ENCODE measurements at places on chromosomes 7 and 10. TPM values are rescaled to one million over a fixed set of nuclear protein-coding genes. Genes with fewer than 3 reads are reported as not detected.

- H3K4me1 ChIP-seq = no peaks in the 10 kb centered on the region
- H3K27ac ChIP-seq = no peak overlapping the region
- no peaks in the 10 kb centered on the region for H3K36me3 ChIP-seq
Measured at GRCh38 chr7:105638902-105639495, 57.7 kb upstream of the EFCAB10 start.

GRCh38 chr7:93651603-93652159 lies 77.2 kb upstream of the CALCR start:
- no peak for DNase-seq
- no peaks in the 10 kb centered on the region for H3K27me3 ChIP-seq
- H3K4me1 ChIP-seq = no peaks in the 10 kb centered on the region
- H3K27ac ChIP-seq = no peak overlapping the region
- no peaks in the 10 kb centered on the region for H3K36me3 ChIP-seq

- no peak overlapping the region for H3K27ac ChIP-seq
- no peaks in the 10 kb centered on the region for H3K36me3 ChIP-seq
- H3K27me3 ChIP-seq = no peaks in the 10 kb centered on the region
- H3K4me1 ChIP-seq = no peaks in the 10 kb centered on the region
Measured at GRCh38 chr10:32795598-32796183, 162.3 kb downstream of the ITGB1 start.

The KEL gene
- total RNA-seq = not detected

- no peak for DNase-seq
- no peaks in the 10 kb centered on the region for H3K4me1 ChIP-seq
- H3K27ac ChIP-seq = no peak overlapping the region
- H3K36me3 ChIP-seq = no peaks in the 10 kb centered on the region
- H3K27me3 ChIP-seq = no peaks in the 10 kb centered on the region
Measured at GRCh38 chr10:109696462-109696861, 226.8 kb downstream of the XPNPEP1 start.

DNA sequence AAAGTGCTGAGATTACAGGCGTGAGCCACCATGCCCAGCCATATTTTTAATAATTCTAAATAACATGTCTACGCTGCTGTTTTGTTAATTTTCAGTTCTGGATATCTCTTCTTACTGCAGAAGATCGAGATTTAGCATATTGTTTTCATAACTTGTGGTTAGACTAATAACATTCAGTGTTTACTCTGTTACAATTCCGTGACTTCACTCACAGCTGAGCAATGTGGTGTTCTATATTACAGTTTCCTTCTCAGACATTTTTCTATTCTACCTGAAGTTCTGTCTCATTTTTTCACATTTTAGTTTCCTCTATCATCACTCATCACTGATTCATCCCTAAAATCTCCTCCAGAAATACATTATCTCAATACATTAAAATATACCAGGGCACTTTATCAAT lies 10.9 kb downstream of the RNF32 start:
- no peaks in the 10 kb centered on the region for H3K4me1 ChIP-seq
- no peaks in the 10 kb centered on the region for H3K27me3 ChIP-seq
- no peaks in the 10 kb centered on the region for H3K36me3 ChIP-seq
- H3K27ac ChIP-seq = no peak overlapping the region
- no peak for DNase-seq

GRCh38 chr7:105452085-105452484 lies 63.4 kb upstream of the SRPK2 start:
- no peak overlapping the region for H3K4me3 ChIP-seq
- H3K36me3 ChIP-seq = no peaks in the 10 kb centered on the region
- no peak overlapping the region for H3K27ac ChIP-seq
- no peak for DNase-seq

DNA sequence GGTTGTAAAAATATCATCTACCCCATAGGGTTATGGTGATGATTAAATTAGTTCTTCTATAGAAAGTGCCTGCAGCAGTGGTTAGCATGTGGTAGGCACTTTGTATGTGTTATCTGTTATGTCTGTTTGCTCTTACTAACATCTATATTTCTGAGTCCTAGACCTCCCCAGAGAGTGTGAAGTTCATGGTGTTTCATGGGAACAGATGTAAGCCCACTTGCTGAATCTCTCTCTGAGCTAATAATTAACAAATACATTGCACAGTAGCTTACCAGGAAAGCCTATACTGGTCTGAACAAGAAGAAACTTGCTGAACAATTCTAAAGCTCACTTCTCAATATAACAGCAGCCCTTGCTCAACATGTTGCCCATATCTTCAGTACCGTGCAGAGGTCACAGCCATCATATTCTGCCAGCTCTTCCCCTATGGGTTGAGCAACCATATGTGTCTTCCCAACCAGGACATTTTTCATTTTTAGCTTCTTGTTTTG lies 100.1 kb downstream of the NPSR1 start:
- no peaks in the 10 kb centered on the region for H3K36me3 ChIP-seq
- no peak overlapping the region for H3K27ac ChIP-seq
- no peak for DNase-seq
- H3K4me1 ChIP-seq = no peaks in the 10 kb centered on the region
- H3K4me3 ChIP-seq = no peak overlapping the region

The FRA10AC1 gene
- total RNA-seq = 12.6 TPM

DNA sequence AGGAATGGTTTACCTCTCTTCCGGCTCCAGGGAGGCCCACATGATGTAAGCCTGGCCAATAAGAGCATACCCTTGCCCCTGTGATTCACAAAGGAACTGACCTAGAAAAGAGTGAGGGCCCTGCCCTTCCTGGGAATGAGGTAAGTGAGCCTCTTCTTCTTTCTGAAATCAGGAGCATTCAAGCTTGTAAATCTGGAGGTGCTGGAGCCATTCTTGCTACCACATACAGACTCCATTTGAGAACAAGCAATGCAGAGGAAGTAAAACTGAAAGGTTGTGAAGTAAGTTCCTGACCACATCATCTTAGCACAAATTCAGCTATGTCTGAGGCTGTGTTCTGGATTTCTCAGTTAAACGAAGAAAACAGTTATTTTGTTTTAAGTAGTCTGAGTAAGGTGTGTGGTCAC lies 132.2 kb downstream of the CD36 start:
- no peak overlapping the region for H3K4me3 ChIP-seq
- no peaks in the 10 kb centered on the region for H3K27me3 ChIP-seq
- no peaks in the 10 kb centered on the region for H3K36me3 ChIP-seq

The AKAP9 gene
- total RNA-seq = 78.9 TPM

DNA sequence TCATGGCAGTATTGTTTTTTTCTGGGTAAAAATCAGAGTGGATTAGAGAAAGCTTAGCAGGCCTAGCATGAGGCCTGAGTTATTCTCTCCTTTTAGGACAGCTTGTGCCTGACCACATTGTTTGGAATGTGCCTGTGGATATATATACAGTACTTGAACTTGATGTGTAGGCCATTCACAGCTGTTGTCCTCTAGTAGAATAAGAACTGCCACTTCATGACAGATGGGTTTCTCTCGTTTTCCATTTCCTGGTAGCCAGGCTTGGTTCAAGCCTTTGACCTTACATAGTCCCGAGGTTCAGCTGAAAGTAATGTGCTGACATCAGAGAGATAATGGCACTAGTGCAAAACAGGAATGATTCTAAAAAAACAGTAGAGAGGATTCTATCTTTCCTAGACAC lies 473.9 kb downstream of the AUTS2 start:
- H3K27me3 ChIP-seq = no peaks in the 10 kb centered on the region
- no peak overlapping the region for H3K4me3 ChIP-seq
- H3K27ac ChIP-seq = peak overlapping the region; percentile 10
- H3K4me1 ChIP-seq = peaks cover 14% of the 10 kb centered on the region
- no peaks in the 10 kb centered on the region for H3K36me3 ChIP-seq

The NKX6-2 gene
- not detected for total RNA-seq

- H3K36me3 ChIP-seq = no peaks in the 10 kb centered on the region
- peaks cover 33% of the 10 kb centered on the region for H3K27me3 ChIP-seq
- H3K4me1 ChIP-seq = peaks cover 14% of the 10 kb centered on the region
- no peak for DNase-seq
- H3K4me3 ChIP-seq = peak overlapping the region; percentile 37
Measured at GRCh38 chr7:142796501-142797390, 26.0 kb downstream of the PRSS2 start.

The MYO3A gene
- not detected for total RNA-seq

The ZNF716 gene
- not detected for total RNA-seq

All from adrenal gland (tissue), 19 donors.